ENCODE measurements at places on chromosomes 16 and 17.

DNA sequence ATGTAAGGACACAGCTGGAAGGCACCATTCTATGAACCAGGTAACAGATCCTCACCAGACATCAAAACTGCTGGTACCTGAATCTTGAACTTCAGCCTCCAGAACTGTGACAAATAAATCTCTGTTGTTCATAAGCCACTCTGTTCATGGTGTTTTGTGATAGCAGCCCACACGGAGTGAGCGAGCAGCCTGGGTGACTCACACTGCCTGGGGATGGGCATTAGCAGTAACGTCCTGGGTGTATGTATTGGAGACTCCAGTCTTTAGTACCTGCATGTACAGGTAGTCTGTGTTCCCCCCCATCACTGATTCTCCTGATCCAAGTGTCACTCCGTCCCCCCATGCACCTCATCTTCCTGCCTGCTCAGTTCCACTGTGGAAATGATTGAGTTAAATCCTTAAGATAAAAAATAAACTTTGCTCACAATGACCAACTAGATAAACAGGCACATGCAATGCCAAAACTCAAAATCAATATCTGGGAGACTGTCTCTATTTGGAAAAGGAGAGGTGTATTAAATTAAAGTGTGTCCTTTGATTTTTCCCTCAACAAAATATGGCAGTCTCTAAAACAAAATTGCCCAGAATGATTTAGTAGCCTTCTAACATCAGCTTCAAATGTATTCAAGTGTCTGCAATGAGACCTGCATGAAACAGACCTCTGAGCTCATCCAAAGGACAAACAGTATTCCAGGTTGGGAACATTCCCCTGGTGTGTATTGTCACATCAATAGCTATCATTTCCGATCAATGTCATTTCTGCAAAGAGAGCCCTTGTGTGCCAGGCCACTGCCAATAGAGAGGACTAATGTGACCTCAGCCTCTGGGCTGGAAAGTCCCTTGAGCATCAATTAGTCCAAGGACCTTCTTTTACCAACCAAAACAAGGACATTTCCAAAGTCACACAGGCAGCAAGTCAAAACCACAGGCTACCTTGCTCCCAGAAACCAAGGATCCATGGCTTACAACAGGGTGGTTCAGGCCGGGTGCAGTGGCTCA, 12.2 kb upstream of the VAT1L start:
- no peak for DNase-seq

DNA sequence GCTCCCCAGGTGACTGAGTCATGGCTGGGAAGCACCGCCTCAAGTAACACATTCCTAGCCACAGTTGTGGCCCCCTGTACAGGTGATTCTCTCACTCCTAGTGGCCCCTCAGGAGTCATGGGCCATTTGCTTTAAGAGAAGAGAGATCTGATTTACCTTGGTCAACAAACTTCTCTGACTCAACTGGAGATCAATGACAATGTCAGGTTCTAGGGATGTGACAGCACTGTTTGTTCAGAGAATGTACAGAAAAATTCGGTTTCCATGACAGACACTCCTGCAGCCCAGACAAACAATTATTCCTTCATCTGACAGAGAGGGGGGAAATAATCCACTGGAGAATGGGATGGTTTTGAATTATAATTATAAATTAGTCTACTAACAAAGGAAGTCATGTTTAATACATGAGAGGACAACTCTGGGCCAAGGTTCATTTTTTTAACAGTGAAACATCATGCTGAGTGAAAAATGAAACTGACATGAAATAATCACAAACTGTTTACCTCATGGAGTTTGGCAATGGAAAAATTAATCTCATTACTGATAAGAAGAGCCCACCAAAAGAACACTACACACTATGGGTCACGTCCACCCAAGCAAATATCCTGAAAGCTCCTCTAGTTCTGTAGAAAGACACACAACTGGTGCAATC, 9.7 kb downstream of the ERN1 start:
- no peak for DNase-seq

DNA sequence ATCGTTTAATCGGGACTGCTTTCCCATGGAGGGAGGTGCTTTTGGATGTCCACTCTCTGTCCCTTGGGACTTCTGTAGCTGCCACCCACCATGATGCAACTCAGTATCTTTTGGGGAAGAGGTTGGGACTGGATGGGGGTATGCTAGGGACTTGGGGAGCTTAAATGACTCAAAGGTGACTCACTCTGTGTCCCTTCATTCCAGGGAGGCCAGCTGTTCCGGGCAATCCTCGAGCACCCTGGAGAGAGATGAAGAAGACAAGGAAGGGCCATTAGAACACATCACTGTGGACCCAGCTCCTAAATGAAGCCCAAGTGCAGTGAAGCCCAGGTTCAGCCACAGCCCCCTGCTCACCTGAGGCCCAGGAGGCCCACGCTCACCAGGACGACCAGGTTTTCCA, 4.6 kb downstream of the COL1A1 start:
- DNase-seq, result no peak

- no peak for DNase-seq
Observed at GRCh38 chr17:79053251-79053925, 21.2 kb upstream of the ENGASE start.

GRCh38 chr16:70661918-70662641, 15.7 kb downstream of the IL34 start:
- DNase-seq, result no peak

DNA sequence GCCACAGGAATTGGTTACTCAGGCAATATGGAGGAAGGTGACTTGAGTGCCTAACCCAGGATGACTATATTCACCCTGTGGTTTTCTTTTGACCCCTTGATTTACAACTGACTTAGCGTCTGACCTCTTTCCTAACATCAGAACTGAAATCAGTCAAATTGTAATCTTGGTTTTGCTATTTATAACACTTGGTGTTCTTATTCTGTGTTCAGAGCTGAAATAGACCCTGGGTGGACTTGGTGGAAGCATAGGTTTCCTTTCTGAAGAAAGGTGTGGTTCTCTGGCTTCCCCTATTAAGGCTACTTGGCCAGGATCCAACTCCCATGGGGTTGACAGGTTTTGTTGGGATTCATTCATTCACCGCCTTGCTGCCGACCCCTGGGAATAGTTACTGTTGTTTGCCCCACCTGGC, 80.8 kb downstream of the CLEC16A start:
- DNase-seq, result no peak

DNA sequence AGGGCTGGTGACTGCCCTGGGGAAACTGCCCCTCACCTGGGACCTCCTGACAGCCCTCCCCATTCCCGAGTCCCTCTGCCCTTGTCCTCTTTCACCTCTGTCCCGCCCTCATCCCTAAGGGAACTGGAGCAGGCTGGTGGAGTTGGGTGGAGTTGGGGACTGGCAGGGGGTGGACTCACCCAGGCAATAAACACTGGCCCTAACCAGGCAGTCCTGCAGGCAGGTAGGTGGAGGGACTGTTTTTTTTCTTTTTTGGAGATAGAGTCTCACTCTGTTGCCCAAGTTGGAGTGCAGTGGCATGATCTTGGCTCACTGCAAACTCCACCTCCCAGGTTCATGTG, 11.7 kb downstream of the GCGR start:
- DNase-seq, result no peak

- DNase-seq, result no peak
Observed at GRCh38 chr17:57406131-57406980, 150.0 kb downstream of the MSI2 start.

DNA sequence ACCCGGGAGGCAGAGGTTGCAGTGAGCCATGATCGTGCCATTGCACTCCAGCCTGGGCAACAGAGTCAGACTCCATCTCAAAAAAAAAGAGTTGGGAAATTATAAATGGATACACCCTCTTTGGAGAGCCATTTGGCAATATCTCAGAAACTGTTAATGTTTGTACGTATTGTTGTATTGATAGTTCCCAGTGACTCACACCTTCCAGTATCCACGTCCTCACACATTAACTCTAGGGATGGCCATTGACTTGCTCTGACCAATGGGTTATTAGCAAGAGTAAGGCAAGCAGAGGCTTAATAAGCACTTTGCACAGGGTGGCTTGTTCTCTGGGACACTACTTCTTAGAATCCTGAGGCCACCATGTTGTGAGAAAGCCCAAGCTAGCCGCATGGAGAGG, 107.6 kb upstream of the LHX1 start:
- DNase-seq, result no peak

GRCh38 chr16:23876256-23876896, 40.6 kb downstream of the PRKCB start:
- DNase-seq, result no peak

DNA sequence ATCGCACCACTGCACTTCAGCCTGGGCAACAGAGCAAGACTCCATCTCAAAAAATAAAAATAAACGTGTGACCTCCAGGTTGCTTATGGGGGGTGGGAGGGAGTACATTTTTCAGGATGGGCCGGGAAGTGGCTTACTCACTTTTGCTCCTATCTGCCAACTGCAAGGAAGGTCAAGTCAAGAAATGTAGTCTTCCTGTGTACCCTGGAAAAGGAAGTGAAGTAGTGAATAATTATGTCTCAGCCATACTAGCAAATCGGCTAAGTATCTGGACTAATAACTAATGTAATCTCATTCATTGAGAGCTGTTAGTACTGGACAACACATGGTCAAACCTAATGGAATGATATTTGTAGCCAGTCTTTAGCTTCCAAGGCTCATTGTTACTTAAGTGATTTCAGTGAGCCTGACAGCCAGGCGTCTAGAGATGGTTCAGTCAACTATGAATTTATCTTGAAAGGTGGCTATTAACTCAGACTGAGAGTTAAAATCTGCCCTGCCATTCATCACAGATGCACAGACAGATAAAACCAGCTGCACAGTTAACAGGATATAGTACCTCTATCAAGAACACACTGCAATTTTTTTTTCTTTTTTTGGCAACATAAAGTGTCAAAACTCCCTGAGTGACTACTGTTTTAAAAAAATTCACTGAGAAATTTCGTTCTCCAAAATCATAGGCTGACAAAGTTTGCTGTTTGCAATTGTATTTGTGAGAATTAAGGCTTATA, 3.7 kb upstream of the TACO1 start:
- DNase-seq, result no peak

DNA sequence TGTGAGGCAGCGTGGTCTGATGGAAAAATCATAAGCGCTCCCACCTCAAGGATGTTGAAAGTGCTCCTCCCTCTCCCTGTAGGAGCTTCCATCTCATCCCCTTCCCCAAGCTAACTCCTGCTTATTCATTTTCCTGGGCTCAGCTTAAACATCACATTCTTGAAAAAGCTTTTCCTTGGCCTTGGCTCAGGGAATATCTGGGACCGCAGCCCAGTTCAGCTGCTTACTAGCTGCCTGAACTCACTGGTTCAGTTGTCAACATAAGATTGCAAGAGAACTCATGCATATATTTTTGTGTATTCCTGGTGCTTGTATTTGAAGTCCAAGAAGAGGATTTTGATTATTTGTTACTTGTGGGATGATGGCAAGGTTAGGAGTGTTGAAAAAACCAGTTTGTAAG, 91.5 kb downstream of the UTP18 start:
- DNase-seq, result no peak

GRCh38 chr16:87924811-87925670, 11.3 kb downstream of the CA5A start:
- no peak for DNase-seq

- peak; percentile 89 for DNase-seq
Observed at GRCh38 chr17:18033442-18034099, 5.4 kb downstream of the ATPAF2 start.

GRCh38 chr17:50550661-50551432, 3.9 kb downstream of the SPATA20 start:
- DNase-seq, result peak; percentile 84

- DNase-seq, result no peak
Observed at GRCh38 chr17:56231693-56232092, 78.4 kb downstream of the ANKFN1 start.

- DNase-seq, result peak; percentile 95
Observed at GRCh38 chr16:87581857-87582215, 20.5 kb upstream of the JPH3 start.

GRCh38 chr16:74825941-74826340, 51.3 kb upstream of the FA2H start:
- no peak for DNase-seq

DNA sequence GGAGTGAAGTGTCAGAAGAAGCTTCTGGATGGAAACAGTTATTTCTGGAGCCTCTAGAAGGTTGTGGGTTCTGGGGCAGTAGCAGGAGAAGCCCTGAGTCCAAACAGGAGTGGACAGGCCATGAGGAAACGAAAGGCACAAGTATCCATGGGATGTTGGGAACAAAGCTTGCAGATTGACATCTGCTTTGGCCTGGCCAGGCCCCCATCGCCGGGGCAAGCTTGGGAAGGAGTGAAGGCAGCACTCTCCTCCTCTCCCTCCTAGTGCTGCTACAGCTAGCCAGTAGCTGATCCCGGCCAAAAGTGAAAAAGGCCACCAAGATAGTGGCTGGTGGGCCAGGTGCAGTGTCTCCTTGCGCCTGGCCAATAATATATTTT, 40.4 kb downstream of the B9D1 start:
- no peak for DNase-seq

GRCh38 chr17:30234964-30235363, 533 bp downstream of the SLC6A4 start:
- DNase-seq, result no peak

DNA sequence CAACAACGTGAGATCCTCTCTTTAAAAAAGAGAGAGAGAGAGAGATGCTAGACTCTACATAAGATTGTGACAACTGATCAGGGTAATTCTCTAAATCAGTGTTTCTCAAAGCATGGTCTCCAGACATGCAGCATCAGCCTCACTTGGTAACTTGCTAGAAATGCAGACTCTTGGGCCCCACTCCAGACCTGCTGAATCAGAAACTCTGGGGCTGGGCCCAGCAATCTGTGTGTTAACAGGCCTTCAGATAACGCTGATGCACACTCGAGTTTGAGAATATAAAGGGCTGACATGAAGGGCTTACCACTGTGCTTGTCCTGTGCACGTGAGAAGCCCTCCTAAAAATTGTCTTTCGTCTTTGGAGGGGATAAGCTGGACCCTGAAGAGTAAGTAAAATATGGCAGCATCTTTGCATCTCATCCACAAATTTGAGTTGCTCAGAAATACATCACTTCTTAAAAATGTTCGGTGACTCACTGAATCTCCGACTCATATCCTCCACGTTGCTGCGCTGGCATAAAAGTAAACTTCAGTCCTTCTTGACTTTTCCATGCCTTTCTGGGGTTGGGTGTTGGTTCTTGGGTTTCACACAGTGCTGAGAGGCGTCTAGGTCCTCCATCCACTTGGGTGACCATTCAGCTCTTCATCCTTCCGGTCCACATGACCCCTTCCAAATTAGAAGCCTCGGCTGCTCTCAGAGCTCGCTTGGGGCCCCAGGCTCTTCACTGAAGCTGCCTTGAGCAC, 26.1 kb upstream of the KDM8 start:
- DNase-seq, result no peak

DNA sequence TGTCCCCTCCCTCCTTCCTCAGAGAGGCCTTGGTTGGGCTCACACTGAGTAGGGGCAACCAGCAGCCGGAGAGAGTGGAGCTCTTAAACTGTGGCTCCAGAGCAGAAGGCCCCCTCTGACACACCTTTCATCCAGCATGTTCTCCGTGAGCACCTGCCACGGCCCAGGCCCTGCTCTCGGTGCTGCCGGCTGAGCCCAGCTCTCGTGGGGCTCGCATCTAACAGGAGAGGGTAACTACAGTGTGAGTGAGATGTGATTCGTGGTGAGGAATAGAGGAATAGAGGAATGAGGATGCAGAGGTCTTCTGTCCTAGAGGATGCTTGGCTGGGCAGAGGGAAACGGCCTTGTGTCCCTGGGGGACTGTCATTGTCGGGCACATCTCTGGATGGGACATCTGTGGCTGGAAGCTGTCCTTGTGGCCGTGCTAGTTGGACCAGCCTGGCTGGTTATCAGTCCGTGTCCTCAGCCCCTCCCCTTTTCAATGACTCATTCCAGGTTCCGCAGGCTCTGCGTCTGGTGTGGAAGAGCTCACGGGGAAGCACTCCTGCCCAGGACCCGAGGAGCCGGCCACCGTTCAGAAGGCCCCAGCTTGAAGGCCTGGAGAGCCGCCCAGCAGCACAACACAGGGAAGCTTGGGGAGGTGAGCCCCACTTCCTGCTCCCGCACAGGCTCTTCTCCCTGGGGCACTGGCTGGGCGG, 11.9 kb upstream of the DNASE1 start:
- DNase-seq, result no peak
